Stimulated activated CD4-positive, alpha-beta T cell treated with anti-CD3 and anti-CD28 coated beads, Interleukin-15, amount 100 ng/mL, for 24 hours (primary cell): ENCODE measurements at places on chromosomes 7 and 10.

- DNase-seq = no peak
These were observed 458.8 kb upstream of the ZMIZ1 start for GRCh38 chr10:78609976-78610375.

DNA sequence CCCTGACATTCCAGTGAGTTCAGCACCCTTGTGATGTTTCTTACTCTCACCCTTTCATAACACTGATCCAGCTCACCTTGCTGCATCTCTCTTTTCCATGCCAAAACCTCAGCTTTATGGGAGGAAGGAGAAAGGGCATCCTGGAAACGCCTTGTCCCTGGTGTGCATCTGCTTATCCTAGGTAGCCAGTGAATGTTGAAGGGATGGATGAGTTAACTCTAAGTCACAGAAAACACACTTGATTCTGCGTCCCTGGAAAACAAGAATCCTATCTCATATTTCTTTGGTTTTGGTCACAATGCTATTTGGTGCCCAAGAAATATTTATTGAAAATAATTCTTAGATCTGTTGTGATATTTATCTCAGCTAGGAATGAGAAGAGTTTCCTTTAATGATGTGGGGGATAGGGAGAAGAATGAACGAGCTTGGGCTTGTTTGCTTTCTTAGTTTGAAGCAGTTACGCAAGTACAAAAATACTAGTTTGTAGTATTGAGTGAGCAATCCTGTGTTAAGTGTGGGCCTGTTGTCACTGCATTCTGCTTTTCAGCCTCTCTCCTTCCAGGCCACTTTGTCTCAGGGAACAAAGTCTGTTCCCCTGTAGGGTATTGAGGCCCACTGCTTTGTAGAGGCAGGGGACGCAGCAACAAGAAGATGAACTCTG lies 126.5 kb downstream of the ARID5B start:
- DNase-seq = no peak

- DNase-seq = peak; percentile 40
These were observed 655 bp downstream of the PTPRE start for GRCh38 chr10:127907411-127908105.

- DNase-seq = no peak
These were observed 730.4 kb downstream of the PHTF2 start for GRCh38 chr7:78528964-78529363.

DNA sequence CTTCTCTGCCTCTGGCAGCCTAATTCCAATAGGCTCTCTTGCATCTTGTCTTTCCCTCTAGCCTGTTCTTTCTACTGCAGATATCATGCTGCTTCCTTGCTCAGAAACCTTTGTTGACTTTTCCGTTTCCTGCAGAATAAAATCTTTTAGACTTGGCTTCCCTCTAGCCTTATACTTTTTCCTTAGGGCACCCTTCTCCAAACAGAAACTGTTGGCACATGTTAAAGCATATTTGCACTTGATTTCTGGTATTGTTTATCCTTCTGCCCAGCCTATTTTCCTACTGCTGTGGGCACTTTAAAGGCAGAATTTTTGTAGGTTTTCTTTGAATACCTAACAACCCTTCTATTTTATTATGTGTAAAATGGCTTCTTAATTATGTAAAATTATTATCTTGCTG lies 4.6 kb downstream of the GNAI1 start:
- DNase-seq = no peak

- no peak for DNase-seq
These were observed 9.2 kb downstream of the HABP2 start for GRCh38 chr10:113562069-113562468.

DNA sequence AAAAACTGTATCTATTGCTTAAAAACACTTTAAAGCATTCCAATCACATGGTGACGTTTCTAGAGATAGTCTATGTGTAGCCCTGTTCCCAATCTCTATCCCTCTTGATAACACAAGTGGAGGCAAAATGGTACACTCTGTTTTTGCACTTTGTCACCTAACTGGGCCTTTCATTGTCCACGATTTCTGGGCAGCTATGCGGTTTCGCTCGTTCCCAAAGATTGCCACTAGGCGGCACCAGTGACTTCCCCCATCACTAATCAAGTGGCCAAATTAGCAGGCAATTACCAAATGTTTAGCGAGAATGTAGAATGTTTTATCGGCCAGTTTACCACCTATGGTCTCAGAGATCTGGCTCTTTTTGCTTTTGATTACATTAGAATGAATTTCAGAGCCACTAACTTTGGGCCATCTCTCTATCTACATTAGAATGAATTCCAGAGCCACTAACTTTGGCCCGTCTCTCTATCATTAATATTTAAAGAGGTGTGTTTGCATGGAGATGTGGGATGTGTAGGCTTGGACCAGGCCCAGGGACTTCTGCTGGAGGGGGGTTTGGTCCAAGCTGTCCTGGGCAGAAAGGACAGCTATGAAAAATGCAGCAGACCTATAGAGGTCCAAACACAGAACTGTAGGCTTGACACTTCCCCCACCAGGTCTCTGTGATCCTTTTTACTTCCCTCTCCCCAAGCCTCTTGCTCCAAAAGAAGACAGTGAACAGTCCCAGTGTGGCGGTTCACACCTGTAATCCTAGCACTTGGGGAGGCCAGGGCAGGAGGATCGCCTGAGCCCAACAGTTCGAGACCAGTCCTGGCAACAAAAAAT lies 90.1 kb downstream of the EPC1 start:
- peak; percentile 76 for DNase-seq

DNA sequence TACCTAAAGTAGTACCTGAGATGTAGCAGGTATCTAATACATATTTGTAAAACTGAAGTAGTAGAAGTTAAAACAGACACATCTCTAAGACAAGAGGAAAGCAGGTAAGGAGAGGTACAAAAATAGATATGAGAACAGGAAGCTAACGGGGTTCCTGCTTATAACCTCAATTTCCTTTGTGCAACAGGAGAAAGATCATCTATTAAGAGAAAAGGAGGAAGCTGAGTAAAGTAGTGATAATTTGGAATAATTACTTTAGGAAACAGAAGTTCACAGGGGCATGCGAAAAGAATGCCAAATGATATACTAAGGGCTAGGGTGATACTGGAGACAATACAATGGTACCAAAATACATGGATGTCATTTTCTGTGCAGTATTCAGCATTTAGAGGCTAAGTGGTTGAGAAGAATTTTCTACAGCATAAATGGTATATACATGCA lies 108.7 kb downstream of the NRBF2 start:
- no peak for DNase-seq

- no peak for DNase-seq
These were observed 68.4 kb upstream of the ITGB1 start for GRCh38 chr10:33026422-33026821.

GRCh38 chr7:129258649-129259389 lies 34.0 kb downstream of the AHCYL2 start:
- no peak for DNase-seq

DNA sequence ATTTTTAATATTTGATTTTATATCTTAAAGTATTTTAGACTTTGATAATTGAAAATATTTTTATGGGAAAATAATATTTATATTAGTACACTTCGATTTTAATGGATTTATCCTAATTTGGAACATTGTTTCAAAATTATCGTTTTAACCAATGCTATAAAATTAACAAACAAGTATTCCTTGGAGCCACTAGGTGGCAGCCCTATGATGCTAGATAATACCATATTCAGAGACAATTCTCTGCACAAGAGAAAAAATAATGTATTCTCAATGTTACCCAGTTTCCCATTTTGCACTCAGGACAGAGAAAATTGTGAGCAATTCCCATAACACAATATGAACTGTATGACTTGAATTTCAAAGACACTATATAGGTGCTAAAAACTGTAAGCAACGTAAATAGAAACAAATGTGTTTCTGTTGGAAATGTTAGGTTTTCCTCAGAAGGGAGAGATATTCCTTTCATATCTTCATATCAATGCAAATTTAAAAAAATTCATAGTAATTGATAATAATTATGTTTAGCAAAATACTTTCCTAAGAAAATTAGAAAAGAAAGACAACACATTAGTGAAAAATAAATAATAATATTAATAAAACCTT lies 237.8 kb downstream of the SEMA3E start:
- DNase-seq = no peak

DNA sequence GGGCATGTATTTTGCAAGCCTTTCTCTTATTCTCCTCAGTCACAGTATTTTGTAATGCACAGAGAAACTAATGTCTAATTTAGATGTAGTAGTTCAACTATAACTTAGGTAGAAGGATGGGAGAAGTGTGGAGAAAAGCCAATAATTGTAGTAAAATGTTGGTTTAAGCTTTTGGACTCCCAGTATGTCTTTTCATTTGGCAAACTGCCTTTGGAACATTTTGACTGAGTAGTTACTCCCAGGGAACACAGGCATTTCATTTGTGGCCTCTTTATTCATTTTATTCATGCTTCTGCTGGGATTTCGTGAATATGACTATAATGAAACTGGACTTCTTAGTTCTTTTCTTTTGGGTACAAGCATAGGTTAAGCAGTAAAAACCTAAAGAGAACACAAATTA lies 79.0 kb downstream of the EXOC4 start:
- DNase-seq = no peak

DNA sequence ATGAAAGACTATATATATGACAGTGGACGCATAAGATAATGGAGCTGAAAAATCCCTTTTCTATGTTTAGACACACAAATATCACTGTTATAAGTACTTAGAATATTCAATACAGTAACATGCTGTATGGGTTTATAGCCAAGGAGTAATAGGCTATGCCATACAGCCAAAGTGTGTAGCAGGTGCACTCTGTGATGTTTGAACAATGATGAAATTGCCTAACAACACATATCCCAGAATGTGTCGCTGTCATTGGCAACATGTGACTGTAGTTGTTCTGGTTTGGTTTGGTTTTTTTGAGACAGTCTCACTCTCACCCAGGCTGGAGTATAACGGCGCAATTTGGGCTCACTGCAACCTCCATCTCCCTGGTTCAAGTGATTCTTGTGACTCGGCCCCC lies 26.1 kb downstream of the NOM1 start:
- no peak for DNase-seq

GRCh38 chr7:113831556-113831955 lies 87.3 kb downstream of the PPP1R3A start:
- no peak for DNase-seq

DNA sequence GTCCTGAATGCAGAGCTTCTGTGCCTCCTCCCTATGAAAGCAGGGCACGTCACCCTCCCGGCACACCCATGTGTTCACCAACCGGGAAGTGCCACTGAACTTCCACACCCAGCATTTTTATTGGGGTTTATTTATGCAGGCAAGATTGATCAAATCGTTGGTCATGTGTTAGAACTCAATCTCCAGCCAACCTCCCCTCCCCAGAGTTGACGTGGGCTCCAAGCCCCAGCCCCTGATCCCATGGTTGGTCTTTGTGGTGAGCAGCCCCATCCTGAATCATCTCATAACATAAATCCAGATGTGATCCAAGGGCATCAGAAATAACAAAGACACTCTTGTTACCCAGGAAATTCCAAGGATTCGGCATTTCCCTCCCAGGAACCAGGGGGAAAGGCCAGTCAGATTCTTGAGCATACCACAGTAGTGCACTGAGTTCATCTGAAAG lies 151.2 kb downstream of the TPST1 start:
- no peak for DNase-seq

DNA sequence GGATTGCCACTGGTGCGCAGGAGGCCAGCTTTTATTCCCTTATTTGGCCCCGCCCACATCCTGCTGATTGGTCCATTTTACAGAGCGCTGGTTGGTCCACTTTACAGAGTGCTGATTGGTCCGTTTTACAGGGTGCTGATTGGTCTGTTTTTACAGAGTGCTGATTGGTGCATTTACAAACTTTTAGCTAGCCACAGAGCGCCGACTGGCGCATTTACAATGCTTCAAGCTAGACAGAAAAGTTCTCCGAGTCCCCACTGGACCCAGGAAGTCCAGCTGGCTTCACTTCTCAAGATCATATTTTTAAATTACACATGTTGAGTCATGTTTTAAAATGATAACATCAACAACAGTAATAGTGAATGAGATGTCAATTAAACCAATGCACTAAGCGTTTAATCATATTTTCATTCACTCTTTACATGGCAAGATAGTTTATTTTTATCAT lies 128.3 kb downstream of the CUBN start:
- no peak for DNase-seq

DNA sequence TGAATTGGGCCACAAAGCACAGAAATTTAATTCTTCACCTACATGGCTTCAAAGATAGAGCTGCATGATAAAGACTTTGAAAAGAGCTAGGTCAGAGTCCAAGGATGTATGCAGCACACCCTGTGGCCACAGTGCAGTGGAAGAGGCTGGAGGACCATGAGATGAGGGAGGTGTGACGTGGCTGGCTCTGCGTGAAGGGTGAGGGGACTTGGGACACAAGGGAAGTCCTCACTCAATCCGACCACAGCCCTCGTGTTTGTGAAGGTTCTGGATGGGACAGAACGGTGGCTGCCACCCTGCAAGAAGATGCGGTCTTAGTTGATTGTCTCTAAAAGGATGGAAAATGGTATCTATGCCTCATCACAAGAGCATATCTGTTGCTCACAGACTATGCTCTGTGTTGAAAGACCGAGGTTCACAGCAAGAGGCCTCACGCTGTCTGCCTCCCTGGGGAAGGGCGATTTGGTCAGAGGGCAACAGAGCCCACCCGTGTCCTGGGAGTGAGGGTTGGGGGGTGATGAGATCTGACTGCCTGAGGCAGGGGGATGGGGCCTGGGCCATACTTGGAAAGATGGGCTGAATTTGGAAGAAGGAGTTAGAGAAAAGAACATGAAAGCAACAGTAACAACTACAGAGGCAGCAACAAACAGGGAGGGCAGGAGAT lies 174.4 kb upstream of the SHH start:
- DNase-seq = no peak

DNA sequence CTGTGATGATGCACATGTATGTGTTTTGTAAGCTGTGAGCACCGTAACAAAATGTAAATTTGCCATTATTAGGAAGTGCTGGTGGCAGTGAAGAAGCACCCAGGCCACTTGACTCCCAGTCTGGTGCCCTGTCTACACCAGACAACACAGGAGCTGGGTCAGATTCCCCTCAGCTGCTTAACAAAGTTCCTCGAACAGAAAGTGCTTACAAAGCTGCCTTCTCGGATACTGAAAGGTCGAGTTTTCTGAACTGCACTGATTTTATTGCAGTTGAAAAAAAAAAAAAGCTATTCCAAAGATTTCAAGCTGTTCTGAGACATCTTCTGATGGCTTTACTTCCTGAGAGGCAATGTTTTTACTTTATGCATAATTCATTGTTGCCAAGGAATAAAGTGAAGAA lies 71.1 kb downstream of the ATAD1 start:
- no peak for DNase-seq

DNA sequence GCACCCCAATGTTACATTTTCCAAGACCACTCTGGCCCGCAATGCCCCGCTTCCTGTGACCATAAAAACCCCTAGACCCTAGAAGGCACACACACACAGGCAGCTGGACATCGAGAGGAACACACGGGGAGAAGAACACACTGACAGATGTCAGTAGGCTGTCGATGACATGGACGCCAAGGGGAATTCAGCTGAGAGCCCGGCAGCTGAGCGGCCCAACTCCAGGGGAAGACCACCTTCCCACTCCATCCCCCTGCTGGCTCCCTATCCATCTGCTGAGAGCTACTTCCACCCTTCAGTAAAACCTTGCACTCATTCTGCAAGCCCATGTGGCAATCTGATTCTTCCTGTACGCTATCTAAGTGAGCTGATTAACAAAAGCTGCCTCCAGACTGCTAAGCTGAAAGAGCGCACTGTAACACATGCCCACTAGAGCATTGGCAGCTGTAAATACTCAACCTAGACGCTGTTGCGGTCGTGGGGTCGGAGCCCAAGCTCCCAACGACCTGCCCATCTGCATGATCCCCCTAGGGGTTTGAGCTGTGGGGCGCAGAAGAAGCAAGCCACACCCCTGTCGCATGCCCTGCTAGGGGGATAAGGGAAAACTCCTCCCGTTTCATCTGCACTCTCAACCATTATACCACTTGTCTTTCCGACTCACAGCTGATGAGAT lies 843.6 kb upstream of the POT1 start:
- no peak for DNase-seq
